Mesenteric fat pad (tissue), 1 donor: ENCODE measurements at places on chromosomes 1 and 21. TPM values are rescaled to one million over a fixed set of nuclear protein-coding genes. Genes with fewer than 3 reads are reported as not detected.

CD1E gene
- not detected for total RNA-seq

ANKRD35 gene
- total RNA-seq: 4.3 TPM

DNA sequence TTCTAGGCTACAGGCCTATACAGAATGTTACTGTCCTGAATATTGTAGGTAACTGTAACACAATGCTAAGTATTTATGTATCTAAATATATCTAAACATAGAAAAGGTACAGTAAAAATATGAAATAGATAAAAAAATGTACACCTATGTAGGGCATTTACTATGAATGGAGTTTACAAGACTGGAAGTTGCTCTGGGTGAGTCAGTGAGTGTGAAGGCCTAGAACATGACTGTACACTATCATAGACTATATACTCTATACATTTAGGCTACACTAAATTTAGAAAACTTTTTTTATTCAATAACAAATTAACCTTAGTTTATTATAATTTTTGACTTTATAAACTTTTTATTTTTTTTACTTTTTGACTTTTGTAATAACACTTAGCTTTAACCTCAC, 136.9 kb downstream of the DUSP10 start:
- DNase-seq: no peak

- DNase-seq: peak; percentile 89
Observed at GRCh38 chr1:912740-913301, 10.9 kb upstream of the SAMD11 start.

- no peak for DNase-seq
Observed at GRCh38 chr1:76640092-76640491, 227.2 kb upstream of the ST6GALNAC5 start.

HOOK1 gene
- not detected for total RNA-seq

DNA sequence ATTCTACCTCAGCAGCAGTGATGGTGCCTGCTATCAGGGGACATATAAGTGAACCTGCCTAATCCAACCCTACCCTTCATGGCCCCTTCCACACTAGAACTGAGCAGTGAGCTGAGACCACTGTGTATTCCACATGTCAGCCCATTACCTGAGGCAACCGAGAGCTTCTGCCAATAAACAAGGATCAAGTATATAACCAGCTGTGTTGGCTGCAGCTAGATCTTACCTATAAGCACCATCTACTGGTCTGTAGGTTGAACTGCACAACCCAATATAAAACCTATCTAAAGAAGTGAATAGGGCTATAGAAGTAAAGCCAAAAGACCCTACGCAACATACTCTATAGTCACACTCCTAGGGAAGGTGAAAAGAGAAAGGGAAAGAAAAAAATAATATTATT, 376.9 kb downstream of the HHIPL2 start:
- DNase-seq: no peak

ICOSLG gene
- 6.0 TPM for total RNA-seq

- DNase-seq: no peak
Observed at GRCh38 chr1:67290236-67290635, 17.4 kb upstream of the IL12RB2 start.

GRCh38 chr1:154857441-154858215, 12.5 kb downstream of the KCNN3 start:
- no peak for DNase-seq

- DNase-seq: no peak
Observed at GRCh38 chr1:205062319-205062718, 19.3 kb downstream of the CNTN2 start.

- DNase-seq: no peak
Observed at GRCh38 chr1:61058483-61059245, 23.7 kb upstream of the NFIA start.

GRCh38 chr21:14763695-14764064, 217.6 kb upstream of the SAMSN1 start:
- no peak for DNase-seq

DNA sequence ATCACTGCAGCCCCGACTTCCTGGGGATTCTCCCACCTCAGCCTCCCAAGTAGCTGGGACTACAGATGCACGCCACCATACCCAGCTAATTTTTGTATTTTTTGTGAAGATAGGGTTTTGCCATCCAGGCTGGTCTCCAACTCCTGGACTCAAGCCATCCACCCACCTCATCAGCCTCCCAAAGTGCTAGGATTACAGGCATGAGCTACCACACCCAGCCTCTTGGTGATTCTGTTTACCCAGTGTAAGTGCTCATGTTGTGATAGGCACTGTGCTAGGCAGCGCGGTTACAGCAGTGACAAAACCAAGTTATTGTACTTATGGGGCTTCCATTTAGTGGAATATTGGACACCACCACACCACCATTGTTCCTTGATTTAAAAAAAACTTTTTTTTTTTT, 9.7 kb upstream of the STX12 start:
- no peak for DNase-seq

PTPRU gene
- total RNA-seq: 17.2 TPM
